ENCODE measurements at places on chromosomes 6 and 20.

- no peak for DNase-seq
Measured at GRCh38 chr20:44715499-44716308, 535 bp downstream of the CCN5 start.

DNA sequence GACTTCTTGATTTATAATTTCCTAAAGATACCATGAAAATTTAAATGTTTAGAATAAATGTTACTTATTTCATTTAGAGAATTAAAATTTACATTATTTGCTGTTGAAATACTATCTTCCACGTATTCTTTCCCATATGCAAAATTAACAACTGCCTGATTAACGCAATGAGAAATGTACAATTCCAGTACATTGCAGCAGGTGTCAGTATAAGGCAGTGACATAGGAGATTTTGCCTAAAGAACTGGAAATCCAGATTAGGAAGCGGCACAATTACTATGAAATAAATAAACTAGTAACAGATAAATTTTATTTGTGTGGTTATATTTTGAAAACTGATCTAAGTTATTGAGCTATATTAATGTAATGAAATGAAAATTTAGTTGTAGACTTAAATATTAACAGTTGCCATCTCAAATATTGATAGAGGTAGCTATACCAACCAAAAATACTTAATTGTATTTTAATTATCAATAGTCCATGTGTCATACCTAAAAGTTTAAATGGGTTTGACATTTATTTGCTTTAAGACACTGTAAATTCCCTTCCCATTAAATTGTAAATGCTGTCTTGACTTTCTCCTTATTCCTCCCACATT is 300.2 kb downstream of the UTRN start:
- peak; percentile 60 for DNase-seq

DNA sequence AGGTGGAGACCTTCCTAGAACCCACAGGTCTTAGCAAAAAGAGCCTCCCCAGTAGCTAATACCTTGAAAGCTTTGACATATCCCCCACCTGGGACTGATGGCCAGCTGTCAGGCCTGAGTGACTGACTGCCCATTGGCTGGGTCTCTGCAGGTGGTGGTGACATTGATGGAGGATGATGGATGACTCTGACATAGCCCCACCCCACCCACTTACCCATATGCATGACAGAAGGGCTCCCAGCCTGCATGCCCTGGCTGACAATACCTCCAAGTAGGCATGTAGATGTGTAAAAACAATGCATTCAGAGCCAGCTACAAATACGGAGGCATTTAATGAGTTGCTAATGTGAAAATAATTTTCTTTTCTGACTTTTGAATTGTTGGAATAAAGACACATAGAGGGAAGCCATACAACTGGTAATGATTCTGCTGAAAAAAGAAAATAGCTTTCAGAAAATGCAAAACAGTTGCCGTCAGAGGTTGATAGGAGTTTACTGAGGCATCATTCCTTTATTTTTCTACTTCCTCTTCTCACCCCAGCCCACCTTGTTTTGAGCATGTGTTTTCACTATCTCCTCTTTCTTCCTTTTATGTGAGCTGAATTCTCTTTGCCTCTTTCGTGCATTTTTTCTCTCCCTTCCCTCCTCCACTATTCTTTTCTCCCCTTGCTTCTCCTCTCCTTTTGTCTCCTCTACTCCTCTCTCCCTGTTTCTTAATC is 70.6 kb downstream of the OLIG3 start:
- no peak for DNase-seq

DNA sequence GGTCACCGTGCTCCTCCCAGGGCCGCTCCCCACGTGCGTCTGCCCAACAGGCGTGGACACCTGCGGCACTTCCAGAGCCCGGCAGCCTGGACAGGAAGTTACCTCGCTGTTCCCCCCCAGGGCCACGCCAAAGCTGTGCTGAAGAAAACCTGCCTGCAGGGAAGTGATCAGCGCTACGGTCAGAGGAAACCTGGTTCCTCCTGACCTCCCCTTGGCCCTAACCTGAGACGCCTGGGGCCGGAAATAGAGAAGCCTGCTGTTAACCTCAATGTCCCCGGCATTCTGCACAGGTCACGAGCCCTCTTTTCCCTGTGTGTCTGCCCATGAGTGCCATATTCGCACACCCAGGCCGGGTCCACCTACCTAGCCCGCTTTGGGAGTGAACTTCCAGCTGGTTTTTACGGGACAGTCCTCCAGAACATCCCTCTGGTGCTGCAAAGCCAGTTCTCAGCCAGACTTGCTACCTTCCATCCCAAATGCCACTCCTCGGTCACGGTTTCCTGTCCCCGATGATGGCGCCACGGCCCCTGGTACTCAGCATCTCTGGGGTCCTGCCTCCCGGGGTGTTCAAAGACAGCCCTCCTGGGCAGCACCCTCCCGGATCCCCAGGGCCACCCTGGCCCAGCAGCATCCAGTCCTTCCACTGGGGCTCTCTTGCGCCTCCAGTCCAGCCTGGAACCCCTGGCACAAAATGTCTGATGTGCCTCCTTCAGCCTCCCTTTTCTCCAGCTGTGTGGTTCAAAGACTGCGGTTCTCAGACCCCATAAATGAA is 12.0 kb upstream of the IRF4 start:
- DNase-seq: no peak

GRCh38 chr6:19613678-19614077 is 223.5 kb upstream of the ID4 start:
- DNase-seq: peak; percentile 1

GRCh38 chr6:24255676-24256075 is 102.2 kb downstream of the DCDC2 start:
- no peak for DNase-seq

DNA sequence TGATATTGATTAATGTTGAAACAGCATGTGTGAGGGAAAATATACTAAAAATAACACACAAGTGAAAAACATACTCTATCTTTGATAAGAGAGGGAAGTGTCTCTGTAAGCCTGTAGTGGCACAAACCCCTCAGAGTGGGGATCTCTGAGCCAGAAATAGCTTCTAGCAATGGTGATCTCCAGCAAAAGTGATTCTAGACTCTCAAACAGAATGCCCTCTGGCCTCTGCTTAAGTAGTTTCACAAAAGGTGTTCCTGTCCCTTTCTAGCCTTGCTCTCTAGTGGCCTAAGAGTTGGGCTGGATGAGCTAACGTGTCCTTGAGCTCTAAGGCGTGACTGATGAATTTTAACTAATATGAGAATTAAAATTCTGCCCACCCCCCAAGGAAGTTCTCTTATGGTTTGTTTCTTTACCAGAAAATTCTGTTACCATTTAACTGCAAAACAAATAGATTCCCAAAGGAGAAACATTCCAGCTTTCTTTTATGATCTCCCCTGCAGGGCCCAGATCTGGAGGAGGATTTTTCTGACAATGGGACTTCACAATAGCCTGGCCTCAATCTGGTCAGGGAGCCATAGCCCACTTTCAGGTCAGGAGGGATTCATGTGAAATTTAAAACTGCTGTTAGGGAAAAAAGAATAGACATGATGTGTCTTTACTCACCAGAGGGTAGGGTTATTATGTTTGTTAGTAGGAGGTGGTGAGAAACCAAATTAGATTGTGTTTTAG is 182.5 kb upstream of the LAMP5 start:
- DNase-seq: no peak

DNA sequence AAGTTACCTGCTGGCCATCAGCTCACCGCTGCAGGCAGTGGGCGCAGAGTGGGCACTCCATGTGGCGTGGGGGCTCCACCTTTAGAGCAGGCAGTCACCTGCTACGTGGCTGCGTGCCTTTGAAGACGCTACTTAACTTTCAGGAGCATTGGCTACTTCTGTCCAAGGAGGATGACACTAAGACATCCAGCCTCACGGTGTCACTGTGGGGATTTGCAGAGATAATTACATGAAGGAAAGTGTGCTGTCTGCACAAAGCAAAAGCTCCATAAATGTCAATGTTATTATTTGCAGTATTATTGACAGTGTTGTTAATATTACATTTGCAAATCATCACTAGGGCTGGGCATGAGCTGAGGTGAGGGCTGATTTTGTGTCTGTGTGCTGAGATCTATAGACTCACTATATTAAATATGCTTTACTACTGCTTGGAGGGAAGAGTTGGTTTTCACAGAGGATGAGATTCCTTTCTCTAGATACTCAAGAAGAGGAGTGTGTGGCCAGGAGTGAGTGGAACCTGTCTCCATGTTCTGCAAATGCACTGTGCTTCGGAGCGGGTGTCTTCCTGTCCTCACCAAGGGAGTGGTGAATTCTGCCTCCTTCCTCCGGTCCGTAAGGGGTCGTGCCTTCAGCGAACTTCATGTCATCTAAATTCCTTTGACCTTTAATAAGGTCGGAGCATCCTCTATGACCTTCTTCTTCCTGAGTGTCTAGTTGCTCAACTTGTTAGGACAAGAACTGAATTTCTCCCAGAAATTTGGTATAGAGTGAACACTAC is 165.8 kb upstream of the SYNDIG1 start:
- DNase-seq: peak; percentile 2

GRCh38 chr6:75204217-75204958 is 1.5 kb downstream of the COL12A1 start:
- peak; percentile 96 for DNase-seq

GRCh38 chr6:2179241-2179640 is 66.2 kb downstream of the GMDS start:
- DNase-seq: no peak

GRCh38 chr6:100105919-100106529 is 112.0 kb upstream of the MCHR2 start:
- DNase-seq: peak; percentile 17

GRCh38 chr6:4124351-4124750 is 11.0 kb downstream of the ECI2 start:
- no peak for DNase-seq

DNA sequence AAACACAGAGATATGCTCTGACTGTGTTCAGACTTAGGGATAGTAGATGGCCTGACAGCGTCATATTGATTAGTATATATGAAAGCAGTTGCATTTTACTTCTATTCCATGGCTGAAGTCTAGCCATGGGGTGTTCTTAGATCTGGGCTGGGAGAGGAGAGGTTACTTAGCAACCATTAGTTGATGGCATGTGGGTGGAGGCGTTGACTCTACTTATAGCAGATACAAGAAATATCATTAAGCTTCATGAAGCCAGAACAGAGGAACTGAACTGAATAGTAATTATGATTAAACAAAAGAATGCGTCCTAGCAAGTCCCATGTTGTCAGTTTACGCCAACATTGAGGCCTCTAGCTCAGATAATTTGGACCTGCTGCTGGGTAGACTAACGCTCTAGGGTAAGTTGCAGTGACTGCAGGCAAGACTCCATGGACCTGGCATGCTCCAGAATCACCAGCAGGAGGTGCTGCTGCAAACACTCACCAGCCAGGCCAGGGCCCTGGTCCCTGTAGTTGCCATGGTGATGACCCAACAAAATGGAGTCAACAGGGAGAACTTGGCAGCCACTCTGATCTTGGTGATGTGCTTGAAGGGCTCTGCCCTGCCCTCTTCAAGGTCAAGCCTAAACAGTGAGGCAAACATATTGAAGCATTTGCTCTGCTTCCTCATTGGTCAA is 477.3 kb downstream of the PREX1 start:
- DNase-seq: peak; percentile 4

DNA sequence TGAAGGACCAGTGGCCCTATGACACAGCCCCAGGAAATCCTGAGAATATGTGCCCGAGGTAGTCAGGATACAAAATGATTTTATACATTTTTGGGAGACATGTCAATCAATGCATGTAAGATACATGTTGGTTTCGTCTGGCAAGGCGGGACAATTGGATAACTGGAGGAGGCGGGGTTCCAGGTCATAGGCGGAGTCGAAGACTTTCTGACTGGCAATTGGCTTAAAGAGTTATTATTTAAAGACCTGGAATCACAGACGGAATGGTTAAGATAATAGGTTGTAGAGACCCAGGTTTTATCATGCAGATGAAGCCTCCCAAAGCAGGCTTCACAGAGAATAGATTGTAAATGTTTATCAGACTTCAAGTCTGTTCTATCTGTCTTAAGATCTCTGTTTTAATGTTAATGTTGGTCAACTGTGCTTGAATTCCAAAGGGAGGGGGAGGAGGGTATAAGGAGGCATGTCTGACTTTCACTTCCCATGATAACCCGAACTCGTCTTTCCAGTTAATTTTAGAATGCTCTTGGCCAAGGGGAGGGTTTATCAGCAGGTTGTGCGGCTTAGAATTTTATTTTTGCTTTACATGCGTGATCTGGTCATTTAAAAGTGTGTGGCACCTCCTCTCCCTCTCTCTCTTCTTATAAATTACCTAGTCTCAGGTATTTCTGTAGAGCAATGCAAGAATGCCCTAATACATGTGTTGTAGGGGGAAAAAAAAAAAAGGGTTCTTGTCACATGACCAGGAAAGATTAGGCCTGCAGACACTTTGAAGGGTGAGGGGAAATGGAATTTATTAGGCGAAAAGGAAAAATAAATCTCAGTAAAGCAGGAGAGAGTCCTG is 230.7 kb downstream of the NFATC2 start:
- no peak for DNase-seq

DNA sequence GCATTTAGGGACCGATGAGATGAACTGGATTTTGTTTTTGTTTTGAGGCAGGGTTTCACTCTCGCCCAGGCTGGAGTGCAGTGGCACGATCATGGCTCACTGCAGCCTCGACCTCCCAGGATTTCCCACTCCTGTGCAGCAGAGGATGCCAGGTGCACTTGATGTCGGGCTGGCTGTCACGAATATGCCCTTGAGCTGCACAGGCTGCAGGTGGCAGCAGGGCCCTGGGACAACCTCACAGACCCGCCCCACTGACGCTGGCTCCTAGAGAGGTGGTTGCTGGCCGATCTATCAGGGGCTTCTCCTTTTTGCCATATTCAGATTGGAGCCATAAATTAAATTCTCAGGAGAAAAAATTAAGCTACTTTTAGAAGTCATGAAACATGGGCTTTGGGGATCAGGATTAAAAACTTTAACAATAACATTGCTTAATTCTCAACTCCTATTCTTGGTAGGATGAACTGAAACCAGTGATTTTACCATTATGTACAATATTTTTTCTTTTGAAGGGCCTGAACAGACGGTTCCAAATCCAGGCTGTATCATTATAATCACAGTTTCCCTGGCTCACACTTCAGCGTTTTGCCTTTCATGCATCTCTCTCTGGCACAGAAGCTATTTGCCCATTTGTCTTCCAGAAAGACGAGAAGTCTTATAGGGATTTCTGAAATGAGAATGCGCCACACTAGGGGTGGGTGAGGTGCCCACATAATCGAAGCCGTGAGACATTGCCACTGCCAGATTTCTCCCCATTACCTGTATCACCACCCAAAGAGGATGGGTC is 32.4 kb downstream of the NQO2 start:
- DNase-seq: no peak

GRCh38 chr20:38283236-38283635 is 20.7 kb upstream of the BPI start:
- DNase-seq: no peak

- peak; percentile 56 for DNase-seq
Measured at GRCh38 chr20:21505161-21505809, 8.6 kb downstream of the NKX2-2 start.

- no peak for DNase-seq
Measured at GRCh38 chr20:32481311-32482142, 103.6 kb downstream of the NOL4L start.

Data from fibroblast of mammary gland (primary cell).